ENCODE measurements at places on chromosomes 11 and 22.
A peak's percentile ranks its signal among the peaks of the same experiment; 100 is the strongest.

DNA sequence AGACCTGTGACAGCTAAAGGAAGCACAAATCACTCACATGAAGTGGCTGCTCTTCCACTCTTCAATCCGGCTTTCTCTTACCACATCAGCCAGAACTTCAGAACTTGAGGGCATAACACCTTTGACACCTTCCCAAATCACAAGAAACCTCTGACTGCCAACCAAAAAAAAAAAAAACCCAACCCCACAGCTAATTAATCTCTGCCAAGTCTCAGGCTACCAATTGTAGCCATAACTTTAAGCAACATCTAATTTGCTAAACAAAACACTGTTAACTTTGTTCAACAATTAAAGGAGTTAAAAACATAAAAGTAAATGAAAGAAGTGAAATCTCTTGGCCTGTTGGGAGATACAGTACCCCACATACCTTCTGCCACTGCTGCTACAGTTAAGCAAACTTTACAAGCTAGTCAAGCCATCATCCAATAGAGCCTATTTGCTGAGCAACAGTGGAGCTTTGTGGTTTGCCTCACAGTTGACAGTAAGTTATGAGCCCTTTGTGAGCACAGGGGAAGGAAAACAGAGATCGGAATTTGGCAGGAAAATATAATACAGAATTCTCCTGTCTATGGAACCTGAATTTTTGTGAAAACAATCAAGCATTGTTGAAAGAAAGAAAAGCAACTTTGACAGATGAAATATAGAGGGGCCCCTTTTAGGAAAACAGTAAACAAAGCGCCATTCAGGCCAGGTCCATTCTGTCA is at the start of gene SOX6:
Gene SOX6, minus strand, starts transcription at position 490 of the 704 bp plus-strand sequence. CDS start 15,298 bp downstream, outside the sequence.
- DNase-seq: no peak

DNA sequence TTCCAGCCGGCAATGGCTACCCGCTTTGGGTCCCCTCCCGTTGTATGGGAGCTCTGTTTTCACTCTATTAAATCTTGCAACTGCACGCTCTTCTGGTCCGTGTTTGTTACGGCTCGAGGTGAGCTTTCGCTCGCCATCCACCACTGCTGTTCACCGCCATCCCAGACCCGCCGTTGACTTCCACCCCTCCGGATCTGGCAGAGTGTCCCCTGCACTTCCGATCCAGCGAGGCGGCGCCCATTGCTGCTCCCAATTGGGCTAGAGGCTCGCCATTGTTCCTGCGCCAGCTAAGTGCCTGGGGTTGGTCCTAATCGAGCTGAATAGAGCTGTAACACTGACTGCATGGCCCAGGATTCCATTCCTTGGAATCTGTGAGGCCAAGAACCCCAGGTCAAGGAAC is 359.9 kb downstream of the CTTN start:
- DNase-seq: no peak

GRCh38 chr22:20532256-20532993 is 25.0 kb downstream of the MED15 start:
- no peak for DNase-seq

DNA sequence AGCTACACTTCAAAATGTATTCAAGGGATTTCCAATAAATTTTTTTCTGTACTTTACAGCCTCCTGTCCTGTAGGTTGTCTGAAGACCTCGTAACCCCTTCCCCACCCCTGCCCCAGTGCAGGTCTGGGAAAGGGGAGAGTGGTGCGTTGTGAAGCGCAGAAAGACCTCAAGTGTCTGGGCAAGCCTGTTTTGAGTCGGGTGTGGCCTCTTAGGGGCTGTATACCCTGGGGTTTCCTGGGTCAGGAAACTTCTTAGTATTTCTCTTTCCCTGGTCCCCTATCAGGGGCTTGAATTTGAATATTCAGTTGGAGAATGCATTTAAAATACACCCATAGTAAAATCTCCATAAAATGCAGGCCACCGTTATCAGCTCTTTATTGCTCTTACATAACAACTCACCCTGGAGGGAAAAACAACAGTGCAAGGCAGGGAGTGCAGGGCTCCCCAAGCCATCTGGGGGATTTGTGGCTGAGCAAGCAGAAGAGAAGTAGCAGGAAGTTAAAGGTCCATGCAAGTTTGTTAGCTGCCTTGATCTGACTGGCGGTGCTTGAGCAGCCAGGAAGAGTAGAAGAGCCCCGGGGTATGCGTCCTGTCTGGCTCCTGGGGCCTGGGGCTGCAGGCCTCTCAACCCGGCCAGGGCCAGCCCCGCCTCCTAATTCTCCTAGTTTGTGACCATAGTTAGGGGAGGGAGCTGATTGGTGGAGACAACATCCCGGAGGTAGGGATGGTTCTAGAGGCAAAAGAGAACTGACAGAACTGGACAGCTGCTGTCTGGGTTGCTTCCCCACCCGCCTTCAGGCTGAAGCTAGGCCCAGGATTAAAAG is 25.7 kb downstream of the ARHGAP1 start:
- DNase-seq: no peak

- DNase-seq: peak; percentile 29
Measured at GRCh38 chr11:35040221-35040942, 98.6 kb upstream of the CD44 start.

DNA sequence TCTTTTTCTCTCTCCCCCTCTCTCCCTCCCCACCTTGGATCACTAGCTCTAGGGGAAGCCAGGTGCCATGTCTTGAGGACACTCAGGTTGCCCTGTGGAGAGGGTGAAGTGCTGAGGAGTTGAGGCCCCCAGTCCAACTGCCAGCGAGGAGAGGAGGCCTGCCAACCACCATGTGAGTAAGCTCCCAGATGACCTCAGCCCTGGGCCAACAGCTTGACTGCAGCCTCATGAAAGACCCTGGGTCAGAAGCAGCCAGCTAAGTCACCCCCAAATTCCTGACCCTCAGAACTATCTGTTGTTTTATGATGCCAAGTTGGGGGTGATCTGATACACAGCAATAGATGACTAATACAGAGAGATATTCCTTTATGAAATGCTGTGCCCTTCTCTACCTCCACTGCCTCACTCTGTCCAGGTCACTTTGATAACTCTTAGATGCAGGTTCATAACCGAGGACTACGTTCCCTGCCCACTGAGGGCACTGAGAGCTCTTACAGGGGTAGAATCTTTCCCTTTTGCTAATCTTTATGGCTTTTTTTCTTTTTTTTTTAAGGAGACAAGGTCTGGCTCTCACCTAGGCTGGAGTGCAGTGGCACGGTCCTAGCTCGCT is 8.0 kb downstream of the ARFGAP3 start:
- no peak for DNase-seq

GRCh38 chr11:942823-943222 is 17.2 kb downstream of the AP2A2 start:
- DNase-seq: no peak

- DNase-seq: no peak
Measured at GRCh38 chr22:31039393-31039792, 41.7 kb upstream of the SMTN start.

DNA sequence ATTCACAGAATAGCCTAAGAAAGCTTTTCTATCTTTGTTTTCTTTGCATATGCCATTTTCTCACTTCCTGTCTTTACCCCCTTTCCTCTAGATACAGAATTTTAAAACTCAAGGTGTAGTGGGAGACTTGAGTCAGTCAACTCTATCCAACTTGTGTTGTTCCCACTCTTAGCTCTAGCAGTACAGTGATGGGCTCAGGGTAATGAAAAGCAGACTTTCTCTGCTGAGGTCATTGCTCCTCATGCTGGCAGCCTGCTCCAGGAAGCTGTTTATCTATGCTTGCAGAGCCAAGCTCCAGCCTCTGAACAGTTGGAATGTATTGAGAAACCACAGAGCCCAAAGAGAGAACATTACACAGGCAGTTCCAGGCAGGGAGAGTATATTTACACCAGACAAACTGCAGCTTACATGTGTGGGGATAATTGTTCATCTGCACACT is 68.1 kb downstream of the CSTPP1 start:
- no peak for DNase-seq

DNA sequence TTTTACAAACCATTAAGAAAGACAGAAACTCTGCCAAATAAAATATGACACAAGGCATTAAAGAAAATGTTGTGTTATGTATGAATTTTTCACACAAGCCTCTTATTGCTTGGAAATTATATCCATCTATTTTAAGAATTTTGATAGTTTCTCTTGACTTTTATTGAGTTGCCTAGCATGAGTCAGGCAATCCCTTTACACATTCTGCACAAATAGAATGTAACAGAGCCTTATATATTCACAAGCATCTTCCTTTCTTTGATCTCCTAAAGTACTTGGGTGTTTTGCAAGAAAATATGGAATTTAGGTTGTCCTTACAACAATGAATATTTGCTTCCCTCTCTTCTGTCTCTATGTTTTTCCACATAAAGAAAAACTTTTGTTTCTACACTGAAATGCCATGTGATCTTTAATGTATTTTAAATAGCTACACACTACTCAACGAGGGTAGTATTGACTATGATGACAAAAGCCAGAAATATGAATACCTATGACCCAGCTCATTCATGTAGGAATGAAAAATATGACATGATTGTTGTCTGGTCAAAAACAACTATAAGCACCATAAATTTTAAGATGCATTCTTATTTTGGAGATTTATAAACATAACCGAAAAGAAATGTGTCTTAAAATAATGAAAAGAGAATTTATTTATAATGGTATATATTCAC is 398.8 kb downstream of the GUCY1A2 start:
- no peak for DNase-seq

GRCh38 chr22:46913351-46913750 is 150.9 kb downstream of the TBC1D22A start:
- DNase-seq: no peak

GRCh38 chr22:37259540-37260029 is 15.5 kb upstream of the RAC2 start:
- no peak for DNase-seq

DNA sequence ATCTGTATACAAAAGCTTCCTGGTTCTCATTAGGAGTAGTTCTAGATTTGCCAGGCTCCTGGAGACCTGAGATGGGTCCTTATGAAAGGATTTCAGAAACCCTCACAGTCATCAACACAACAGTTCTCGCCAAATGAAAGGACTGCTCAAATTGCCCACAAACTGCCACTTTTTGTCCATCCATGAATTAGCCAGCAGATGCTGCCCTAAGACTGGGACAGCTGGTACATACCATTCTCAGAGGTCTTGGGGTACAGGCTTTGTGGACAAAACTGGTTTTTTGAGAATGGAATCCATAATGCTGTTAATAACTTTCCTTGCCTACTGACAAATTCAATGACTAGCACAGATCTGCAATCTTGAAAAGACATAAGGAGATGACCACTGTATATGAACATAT is 23.4 kb upstream of the BDNF start:
- DNase-seq: no peak

DNA sequence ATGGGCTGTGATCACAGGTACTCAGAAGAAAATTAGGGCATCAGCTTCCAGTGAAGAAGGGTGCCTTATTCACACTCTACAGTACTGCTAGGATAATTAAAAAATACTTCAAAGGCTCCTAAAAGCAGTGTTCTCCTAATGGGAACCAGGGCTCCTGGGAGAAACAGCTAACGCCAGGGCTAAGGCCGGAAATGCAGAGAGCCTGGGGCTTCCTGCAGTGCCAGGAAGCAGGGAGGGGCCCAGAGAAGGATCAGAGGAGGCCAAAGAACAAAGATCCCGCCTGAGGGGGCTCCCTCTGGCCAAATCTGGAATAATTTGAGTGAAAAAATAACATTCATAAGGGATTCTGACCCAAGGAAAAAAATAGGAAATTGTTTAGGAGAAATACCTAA is 27.5 kb downstream of the TOLLIP start:
- DNase-seq: no peak
